Body of pancreas (tissue), 4 donors: ENCODE measurements at places on chromosomes 12 and 14. TPM values are rescaled to one million over a fixed set of nuclear protein-coding genes. Genes with fewer than 3 reads are reported as not detected.

The TAS2R9 gene
- total RNA-seq, result not detected

The ACSS3 gene
- 27.7 TPM for total RNA-seq

DNA sequence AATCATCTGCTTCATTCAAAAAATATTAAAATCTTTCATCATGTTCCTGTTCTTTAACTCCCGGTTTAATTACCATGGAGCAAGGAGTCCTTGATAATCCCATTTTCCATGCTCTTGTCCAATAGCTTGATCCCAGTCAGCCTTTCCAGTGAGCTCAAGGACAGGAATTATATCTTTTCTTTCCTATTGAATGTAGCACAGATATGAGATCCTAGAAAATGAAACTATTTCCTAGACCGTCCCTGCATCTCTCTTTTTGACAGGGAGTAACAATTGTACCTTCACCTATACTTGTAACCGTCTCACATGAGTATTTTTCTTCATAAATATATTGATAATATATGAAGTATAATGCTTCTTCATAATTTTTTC lies 35.6 kb downstream of the PIK3C2G start:
- DNase-seq, result no peak

DNA sequence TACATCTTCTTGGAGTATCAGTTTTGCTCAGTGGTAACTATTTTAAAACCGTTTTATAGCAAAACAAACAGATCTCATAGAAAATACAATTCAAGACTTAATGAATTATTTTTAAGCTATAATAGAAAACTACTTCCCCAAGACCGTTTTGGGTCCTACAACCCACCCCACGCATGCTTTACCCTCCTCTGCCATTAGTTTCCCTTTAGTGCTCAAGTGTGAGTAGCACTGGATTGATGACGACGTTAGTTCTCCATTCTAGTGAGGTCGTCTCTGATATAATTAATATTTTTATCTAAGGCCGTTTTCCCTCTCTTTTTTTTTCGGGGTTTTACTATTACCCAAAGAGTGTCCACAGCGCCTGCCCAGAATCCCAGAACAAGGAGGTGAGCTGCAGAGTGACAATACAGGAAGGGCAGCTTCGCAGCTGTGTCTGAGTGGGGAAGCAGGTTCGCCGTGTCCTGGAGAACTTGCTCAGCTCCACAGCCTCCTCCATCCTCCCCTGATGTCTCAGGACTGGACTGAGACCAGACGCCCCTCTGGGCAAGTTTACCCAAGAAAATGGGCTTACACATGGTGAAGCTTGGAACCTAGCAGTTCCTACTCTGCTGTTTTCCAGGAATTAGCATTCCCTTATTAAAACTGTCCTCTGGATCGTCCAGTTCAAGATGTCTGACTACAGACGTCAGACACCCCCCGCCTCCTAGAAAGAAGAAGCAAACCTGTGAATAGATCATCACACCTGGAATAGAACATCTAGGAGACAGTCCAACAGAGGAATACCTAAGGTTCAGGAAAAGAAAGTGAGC lies 31.9 kb upstream of the MON2 start:
- no peak for DNase-seq

DNA sequence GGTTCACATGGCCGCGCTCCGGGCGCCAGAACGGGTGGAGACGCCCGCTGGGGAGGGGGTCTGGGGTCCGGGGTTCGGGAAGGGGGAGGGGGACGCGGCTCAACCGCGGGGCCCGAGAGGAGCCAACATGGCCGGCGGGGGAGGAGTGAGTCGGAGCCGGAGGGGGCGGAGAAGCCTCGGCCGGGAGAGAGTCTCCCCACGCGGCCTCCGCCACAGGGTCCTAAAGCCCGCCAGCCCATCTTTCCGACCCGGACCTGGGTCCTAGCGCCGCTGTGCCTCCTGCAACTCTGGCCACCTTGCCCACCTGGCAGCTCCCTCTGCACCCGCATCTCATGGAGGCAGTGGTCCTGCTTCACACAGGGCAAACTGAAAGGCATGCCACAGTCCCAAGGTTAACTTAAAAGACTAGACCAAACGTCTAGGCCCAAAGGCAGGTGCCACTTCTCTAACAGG lies at the start of gene BAZ2A:
Gene BAZ2A (minus strand): TSS at position 147 of the 453 bp plus-strand sequence. CDS start 12,796 bp downstream, outside the sequence.
- DNase-seq, result peak; percentile 90

- no peak for DNase-seq
Measured at GRCh38 chr12:63889721-63890509, 45.4 kb downstream of the SRGAP1 start.

DNA sequence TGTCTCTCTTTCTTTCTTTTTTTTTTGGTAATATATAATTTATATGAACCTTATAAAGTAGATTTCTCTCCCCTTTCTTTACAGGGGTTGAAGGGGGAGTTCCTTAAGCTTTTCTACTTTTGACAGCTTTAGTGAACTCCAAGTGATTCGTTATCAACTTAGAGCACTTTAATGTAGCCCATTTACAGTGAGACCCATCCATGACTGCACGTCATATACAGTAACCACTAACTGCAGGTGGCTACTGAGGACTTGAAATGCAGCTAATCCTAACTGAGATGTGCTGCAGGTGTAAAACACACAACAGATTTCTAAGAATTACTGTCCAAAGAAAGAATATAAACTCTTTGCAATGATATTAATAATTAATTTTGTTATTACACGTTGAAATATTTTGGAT lies 582 bp downstream of the LRRIQ1 start:
- no peak for DNase-seq

DNA sequence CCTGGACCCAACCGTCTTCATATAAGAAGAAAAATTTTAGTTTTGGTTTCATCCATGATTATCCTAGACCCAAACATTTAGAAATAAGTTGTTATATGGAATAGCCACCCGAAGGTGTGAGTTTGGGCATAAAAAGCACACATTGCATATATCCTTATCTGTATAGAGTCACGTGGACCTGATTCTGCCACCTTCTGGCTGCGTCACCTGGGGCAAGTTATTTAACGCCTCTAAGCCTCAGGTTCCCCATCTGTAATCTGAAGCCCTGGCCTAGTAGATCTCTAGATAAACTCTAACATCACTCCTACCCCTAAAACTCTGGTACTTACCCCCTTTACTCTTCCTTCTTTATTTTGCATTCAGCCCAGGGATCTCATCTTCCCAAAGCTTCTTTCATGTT lies 14.3 kb upstream of the KRT5 start:
- DNase-seq, result no peak

DNA sequence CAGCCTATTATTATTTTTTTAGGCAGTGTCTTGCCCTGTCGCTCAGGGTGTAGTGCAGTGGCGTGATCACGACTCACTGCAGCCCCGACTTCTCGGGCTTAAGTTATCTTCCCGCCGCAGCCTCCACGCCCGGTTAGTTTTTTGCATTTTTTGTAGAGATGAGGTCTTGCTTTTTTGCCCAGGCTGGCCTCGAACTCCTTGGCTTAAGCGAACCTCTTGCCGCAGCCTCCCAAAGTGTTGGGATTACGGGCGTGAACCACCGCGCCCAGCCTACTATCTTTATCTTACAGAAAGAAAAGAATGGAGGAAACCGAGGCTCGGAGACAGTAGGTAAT lies 507 bp upstream of the PTPN11 start:
- DNase-seq, result no peak

DNA sequence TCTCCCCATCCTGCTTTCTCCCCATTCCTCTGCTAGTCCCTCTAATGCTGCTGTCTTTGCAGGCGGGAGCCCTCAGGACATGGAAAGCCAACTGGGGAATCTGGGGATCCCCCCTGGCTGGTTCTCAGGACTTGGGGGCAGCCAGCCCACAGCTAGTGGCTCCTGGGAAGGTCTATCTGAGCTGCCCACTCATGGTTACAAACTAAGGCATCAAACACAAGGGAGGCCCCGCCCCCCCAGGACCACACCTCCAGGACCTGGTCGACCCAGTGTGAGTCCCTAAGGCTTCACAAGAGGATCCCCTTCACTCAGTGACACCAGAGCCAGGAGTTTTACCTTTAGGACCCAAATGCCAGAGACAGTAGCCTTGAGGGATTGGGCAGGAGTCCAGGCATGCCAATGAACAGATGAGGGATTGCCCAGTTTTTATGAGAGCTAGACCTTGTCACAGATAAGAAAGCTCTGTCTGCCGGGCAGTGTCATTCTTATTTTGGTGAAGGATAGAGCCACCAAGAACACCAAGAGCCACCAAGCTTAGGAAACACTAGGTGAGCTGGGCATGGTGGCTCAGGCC lies 8.0 kb upstream of the CPNE6 start:
- peak; percentile 27 for DNase-seq
